ENCODE measurements at places on chromosomes 6 and 20.
A peak's percentile ranks its signal among the peaks of the same experiment; 100 is the strongest.

GRCh38 chr6:132798869-132799538, 567 bp upstream of the SLC18B1 start:
- peak; percentile 62 for DNase-seq

GRCh38 chr6:93213028-93213427, 206.3 kb downstream of the EPHA7 start:
- DNase-seq: no peak

DNA sequence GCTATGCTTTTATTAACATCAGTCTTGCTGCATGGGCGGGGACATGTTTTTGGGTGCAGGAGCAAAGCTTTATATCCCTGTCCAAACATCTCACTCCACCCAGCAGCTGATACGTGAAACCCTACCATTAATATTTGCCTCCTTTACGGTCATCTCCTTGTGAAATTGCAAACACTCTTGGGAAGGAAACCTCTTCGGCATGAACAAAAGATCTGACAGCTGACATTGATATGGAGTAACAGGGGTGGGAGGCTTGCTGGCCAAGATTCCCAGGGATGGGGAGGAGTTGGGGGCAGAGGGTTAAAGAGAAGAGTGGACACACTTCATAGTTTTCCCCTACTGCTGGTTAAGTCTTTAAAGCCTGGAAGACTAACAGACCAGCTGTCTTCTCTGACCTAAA, 22.2 kb upstream of the VEGFA start:
- DNase-seq: no peak

GRCh38 chr6:46378161-46378881, 112.9 kb downstream of the RCAN2 start:
- no peak for DNase-seq

GRCh38 chr6:4553387-4553786, 222.8 kb upstream of the CDYL start:
- no peak for DNase-seq

GRCh38 chr20:53872081-53872541, 198.3 kb downstream of the BCAS1 start:
- DNase-seq: no peak

- DNase-seq: no peak
These were observed 7.8 kb upstream of the C6orf132 start for GRCh38 chr6:42150254-42150653.

DNA sequence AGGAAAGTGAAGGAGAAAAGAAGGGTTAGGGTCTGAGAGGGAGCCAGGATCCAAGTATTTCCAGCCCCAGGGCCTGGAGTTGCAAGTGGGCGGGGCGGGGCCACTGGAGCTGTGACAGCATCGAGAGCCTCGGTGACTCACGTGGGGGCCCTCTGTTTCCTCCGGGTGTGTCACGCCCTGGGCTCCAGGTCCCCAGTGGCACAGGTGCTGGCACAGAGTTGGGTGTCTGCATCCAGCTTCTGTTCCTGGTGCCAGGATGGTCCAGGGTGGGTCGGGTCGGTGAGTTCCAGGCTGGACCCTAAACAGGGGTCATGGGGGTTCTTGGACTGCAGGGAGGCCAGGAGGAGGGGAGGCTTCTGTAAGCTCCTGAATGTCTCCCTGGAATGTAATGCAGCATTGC, 16.7 kb downstream of the RAET1L start:
- DNase-seq: no peak

GRCh38 chr6:29251736-29252135, 49.8 kb upstream of the OR14J1 start:
- DNase-seq: no peak
